Mesenchymal stem cell (in vitro differentiated cells and primary cell): ENCODE measurements at places on chromosomes 2 and 18.

DNA sequence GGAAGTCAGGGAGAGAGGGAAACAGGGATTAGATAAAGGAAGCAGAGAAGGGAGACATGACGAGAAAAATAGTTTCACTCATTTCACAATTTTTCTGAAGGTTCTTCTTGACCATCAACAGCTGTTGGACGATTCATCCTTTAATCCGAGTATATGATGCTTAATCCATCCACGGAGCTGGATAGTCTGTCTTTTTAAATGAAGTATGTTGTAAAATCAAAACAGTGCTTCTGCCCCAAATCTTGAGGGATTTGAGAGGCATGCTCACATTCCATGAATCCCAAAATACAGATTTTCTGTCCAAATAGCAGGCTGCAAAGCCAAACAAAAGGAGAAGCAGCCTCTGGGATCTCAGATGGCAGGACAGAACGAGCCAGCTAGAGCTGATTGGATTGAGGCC lies 47.5 kb downstream of the EPAS1 start:
- no peak for DNase-seq

DNA sequence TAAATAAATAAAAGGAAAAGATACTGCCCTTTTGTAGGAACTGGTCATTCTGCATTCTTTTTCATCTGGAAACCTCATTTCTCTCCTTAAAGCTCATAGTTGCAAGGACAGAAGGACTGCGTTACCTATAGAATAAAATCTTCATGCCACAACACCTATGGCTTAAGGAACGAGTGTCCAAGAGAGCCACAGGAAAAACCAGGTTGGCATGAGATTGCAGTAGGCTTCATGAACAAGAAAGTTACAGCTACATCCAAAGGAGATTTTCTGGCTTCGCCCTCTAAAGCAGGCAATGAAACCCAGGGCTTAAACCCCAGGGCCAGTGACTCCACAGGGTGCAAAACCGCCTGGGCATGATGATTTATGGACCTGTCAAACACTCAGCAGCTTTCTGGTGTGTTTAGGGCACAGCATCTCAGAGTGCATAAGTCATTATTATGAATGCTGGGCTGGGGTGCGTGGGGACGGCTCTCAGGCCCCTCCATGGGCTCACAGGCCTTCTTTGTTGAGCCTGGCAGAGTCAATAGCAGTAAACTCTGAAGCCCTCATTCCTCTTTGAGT lies 30.7 kb upstream of the PIEZO2 start:
- DNase-seq: no peak

DNA sequence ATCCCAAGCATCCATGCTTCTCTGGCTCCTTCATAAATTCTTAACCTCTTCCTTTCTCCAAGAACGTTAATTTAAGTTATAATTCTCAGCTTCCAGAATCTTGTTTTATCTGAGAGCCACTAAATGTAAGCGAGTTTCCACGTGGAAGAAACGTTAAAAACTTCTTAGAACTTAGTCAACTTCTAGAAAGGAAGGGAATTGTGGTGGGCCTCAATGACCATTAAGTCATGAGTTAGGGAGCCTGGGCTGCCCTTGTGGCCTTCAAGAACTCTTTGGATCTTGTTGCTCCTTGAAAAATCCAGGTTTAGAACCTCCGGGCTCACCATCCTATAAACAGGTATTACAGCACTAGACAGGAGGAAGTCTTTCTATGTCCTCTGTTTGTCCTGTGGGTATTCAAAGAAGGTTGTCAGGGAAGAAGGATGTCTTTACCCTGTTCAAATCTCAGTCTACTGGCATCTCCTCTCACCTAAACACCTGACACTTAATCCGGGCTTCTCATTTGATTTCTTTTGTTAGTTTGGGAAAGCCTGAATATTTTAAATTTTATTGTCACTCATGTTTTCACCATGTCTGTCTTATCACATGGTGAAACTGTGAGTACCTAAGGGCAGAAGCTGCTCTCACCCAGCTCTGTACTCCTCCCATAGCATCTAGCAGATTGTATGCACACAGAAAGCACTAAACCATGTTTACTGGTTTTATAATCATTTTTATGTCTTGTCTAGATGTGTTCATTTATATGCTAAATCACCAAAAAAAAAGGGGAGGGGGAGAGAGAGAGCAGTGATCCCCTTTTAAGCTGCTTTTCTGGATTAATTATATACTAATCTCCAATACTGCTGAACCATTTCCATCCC lies 6.3 kb downstream of the RND3 start:
- no peak for DNase-seq

GRCh38 chr18:44510390-44510789 lies 170.3 kb upstream of the SETBP1 start:
- DNase-seq: no peak

GRCh38 chr2:53331667-53332066 lies 435.9 kb upstream of the CHAC2 start:
- DNase-seq: no peak

- no peak for DNase-seq
Observed at GRCh38 chr2:57728691-57729090, 317.9 kb upstream of the VRK2 start.

DNA sequence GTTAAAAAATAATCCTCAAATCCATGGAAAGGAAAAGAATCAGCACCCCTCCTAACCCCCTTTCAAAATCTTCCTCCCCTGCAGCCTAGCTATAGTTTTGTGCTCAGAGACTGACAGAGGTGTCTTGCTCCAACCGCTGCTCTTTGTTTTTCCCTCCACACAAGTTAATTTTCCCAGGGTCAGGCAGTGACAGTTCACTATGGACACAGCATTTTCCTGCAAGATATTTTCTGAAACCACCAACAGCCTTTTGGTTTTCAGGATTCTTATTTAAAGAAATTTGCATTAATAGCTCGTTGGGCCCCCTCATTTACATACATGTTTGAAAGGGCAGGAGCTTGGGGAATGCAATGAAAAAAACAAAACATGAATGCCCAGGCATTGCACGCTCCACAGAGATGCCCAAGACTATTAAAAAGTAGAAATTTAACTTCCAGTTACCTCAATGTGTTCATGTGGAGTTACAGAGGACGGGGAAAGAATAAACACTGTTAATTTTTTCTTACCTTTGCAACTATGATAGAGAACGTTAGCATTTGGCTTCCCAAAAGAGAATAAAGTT lies 71.4 kb upstream of the CXCR4 start:
- no peak for DNase-seq

DNA sequence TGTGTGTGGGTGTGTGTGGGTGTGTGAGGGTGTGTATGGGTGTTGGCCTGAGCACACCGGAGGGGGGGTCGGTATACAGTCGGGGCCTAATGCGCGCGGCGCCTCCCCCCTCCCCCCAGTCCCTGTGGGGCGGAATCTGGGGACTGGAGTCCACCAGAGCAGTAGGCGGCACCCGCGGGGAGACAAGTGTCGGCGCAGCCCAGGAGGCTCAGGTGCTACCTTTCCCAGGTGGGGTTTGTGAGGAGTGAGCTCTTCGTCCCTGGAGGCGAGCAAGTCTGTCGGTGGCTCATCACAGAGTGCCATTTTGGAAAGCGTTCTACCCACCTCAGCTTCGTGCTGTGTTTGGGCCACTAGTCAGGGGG lies 2896.1 kb upstream of the TEKT4 start:
- DNase-seq: no peak
